ENCODE measurements at places on chromosomes 7 and 10.

GRCh38 chr7:92034116-92034515 lies 93.5 kb downstream of the AKAP9 start:
- no peak for DNase-seq

GRCh38 chr10:99629625-99629978 lies 9.4 kb upstream of the SLC25A28 start:
- no peak for DNase-seq

DNA sequence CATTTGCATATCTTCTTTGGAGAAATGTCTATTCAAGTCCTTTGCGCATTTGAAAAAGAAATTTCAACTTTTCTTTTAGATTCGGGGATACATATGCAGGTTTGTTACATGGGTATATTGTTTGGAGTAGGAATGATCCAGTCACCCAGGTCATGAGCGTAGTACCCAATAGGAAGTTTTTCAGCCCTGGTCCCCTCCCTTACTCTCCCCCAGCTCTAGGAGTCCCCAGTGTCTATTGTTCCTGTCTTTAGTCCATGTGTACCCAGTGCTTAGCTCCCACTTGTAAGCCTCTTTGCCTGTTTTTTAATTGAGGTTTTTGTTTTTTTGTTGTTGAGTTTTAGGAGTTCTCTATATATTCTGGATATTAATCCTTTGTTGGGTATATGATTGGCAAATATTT lies 63.3 kb downstream of the SND1 start:
- DNase-seq: no peak

GRCh38 chr10:24197263-24197662 lies 11.7 kb upstream of the KIAA1217 start:
- no peak for DNase-seq

- peak; percentile 11 for DNase-seq
Observed at GRCh38 chr7:5395246-5395645, 28.4 kb downstream of the TNRC18 start.

GRCh38 chr10:113639966-113640365 lies 23.9 kb downstream of the NRAP start:
- no peak for DNase-seq

DNA sequence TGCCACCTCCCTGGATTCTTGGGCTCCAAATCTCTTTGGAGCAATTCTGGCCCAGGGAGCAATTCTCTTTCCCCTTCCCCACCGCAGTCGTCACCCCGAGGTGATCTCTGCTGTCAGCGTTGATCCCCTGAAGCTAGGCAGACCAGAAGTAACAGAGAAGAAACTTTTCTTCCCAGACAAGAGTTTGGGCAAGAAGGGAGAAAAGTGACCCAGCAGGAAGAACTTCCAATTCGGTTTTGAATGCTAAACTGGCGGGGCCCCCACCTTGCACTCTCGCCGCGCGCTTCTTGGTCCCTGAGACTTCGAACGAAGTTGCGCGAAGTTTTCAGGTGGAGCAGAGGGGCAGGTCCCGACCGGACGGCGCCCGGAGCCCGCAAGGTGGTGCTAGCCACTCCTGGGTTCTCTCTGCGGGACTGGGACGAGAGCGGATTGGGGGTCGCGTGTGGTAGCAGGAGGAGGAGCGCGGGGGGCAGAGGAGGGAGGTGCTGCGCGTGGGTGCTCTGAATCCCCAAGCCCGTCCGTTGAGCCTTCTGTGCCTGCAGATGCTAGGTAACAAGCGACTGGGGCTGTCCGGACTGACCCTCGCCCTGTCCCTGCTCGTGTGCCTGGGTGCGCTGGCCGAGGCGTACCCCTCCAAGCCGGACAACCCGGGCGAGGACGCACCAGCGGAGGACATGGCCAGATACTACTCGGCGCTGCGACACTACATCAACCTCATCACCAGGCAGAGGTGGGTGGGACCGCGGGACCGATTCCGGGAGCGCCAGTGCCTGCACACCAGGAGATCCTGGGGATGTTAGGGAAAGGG lies 913 bp downstream of the NPY start:
- DNase-seq: no peak

DNA sequence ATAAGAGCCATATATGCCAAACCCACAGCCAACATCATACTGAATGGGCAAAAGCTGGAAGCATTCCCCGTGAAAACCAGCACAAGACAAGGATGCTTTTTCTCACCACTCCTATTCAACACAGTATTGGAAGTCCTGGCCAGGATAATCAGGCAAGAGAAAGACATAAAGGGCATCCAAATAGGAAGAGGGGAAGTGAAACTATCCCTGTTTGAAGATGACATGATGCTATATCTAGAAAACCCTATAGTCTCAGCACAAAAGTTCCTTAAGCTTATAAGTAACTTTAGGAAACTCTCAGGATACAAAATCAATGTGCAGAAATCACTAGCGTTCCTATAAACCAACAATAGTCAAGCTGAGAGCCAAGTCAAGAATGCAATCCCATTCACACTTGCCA lies 23.8 kb upstream of the STARD3NL start:
- DNase-seq: no peak

GRCh38 chr7:16935341-16935735 lies 53.6 kb upstream of the AGR3 start:
- no peak for DNase-seq

DNA sequence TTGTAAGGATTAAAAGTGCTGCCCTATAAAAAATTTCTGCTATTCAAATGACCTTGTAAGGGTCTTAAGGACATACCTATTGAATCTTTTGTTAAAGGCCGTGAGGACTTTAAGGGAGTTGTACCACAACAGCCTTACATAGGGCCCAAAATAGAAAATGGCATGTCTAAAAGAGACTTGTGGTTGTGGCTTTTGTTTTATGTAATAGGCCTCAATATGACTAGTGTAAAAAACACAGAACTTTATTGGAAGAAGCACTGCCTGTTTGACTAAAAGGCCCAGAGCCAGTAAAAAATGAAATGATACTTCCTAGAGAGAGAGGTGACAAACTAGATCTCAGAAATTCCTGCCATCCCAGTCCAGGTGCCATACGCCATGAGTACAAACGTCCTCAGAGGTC lies 286.6 kb downstream of the SEMA3D start:
- DNase-seq: no peak
